ENCODE measurements at places on chromosomes 16 and 17.

DNA sequence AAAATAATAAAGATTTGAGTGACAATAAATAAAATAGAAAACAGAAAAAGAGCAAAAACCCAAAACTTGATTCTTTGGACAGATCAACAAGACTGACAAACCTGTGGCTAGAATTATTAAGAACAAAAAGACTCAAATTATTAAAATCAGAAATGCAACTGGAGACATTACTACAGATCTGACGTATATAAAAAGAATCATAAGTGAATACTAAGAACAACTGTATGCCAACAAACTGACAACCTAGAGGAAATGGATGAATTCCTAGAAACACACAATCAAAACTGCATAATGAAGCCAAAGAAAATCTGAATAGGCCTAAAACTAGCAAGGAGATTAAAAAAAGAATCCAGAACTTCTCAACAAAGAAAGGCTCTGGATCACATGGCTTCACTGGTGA is 47.4 kb downstream of the NETO2 start:
- no peak for DNase-seq

DNA sequence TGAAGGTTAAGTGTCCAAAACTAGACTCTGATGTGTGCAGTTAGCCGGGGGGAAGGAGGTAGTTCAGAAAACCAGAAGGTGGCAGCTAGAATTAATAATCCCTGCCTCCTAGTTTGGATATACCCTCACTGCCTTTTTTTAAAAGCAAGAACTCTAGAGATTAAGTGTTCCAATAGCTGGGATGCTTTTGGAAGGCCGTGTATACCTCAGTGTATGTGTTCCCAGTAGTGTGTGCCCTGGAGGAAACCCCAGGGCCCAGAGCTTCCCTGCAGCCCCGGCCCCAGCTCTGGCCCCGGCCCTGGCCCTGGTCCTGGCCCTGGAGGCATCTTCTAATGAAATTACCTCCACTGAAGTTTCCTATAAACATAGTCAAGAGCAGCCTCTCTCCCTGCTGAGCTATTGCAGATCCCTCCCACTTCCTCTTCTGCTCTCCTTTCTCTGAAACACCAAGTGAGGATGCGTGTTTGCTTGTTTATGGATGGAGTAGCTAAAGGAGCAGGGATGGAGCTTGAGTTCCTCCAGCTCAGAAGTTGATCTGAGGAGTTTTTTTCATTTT is 130.7 kb downstream of the PRKCA start:
- DNase-seq = no peak

DNA sequence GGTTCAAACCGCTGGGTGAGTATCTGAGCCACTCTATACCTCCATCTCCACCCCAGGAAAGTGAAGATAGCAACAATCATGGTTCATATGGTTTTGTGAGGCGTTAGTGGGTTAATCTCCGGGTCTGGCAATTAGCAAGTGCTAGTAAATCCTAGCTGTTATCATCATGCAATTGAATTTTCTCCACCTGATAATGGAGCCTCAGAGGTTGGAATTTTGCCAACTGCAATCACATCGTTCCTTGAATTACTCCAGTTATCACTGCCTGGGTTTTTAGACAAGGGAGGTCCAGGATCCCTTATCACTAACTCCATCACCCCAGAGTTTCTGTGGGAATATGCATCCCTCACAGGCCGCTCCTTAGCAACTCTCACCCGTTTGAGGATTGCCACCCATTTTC is 311.5 kb downstream of the RBFOX1 start:
- no peak for DNase-seq

- no peak for DNase-seq
These were observed 1.0 kb downstream of the FOXJ1 start for GRCh38 chr17:76139801-76140660.

GRCh38 chr16:78407191-78407590 is 307.7 kb downstream of the WWOX start:
- DNase-seq = no peak

DNA sequence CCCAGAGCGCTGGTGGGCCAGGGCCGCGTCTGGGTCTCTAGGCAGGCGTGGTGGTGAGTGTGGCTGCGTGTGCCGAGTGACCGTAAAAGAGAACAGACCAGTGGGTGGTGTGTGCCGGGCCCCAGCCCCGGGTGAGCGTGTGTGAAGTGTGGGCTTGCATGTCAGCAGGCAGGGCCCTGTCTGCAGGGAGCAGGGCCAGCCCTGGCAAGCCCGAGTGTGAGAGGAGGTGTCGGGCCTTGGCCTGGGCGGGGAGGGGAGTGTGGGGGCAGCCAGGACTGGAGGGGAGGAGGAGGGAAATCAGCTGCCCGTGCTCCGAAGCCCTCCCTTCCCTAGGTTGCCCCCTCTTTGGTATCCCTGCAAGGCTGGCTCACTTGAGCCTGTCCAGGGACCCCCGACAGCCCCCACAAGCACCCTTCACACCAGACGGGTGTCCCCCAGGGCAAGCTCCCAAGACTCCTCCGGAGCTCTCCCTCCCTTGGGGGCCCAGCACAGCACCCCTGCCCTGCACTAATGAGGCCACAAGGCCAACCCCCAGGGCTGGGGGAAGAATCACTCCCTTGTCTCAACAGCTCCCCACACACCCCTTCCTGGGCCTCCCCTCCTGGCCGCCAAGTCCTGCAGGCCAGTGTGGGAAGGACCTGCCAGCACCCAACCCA is 1.9 kb downstream of the USH1G start:
- no peak for DNase-seq

GRCh38 chr16:2223942-2224486 is 623 bp downstream of the E4F1 start:
- peak; percentile 61 for DNase-seq

- DNase-seq = no peak
These were observed 32.3 kb downstream of the SLC7A5 start for GRCh38 chr16:87836844-87837581.

DNA sequence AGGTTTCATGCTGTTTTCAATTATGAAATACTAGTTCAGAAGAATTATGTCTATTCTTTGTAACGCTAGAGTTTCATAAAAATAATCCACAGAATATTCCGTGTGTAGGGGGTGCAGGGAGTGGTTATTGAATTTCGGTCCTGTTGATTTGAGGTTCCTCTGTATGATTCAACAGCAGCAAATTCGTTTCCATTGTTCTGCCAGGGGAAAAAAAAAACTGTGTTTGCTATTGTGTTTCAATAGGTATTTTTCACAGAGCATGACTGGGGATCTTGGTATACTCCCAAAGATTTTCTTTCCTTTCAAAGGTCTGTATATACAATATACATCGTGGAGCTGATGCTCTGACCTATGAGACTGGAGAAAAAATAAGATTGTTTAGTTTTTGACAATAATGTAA is 15.8 kb downstream of the SHISA9 start:
- DNase-seq = no peak

- DNase-seq = peak; percentile 15
These were observed 76.0 kb downstream of the ABCC1 start for GRCh38 chr16:16025214-16025968.

DNA sequence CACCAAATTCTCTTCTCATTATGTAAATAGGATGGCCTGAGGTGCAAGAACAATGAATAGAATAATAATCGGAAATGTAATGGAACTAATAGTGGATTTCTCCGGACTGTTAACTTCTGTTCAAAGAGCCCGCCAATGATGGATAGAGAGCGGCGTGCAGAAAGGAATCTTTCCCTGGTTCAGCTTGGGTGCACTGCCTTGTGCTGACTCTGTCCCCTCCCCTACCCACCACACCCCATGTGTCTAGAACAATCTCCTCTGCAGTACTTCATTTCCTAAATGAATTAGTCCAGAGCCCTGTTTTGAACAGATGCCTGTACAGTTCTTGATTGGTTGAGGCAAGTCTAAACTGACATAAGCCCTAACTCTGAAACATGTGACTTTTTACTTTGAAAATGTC is 125.4 kb downstream of the CDH13 start:
- DNase-seq = peak; percentile 3

DNA sequence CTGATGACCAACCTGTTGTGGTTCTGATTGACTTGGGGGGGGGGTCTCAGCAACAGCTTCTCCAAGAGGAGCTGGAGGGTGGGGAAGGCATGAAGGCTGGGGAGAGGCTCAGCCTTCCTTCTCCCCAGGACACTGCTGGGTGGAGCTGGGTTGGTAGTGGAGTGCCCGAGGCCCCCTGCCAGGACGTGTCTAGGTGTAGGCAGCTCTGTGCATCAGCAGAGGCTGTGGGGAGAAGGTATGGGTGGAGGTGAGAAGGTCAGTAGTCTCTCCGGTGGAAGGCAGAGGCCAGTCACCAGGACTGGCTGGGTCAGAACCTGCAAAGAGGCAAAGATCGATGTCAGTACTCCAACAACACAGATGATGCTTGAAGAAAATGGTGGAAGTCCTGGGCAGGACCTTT is 3.9 kb downstream of the CHAD start:
- no peak for DNase-seq

GRCh38 chr17:74126179-74126900 is 77.1 kb upstream of the RPL38 start:
- DNase-seq = no peak

- no peak for DNase-seq
These were observed 1542.6 kb upstream of the CDH8 start for GRCh38 chr16:63578791-63579190.

- peak; percentile 59 for DNase-seq
These were observed 48.5 kb downstream of the RAI1 start for GRCh38 chr17:17729620-17730249.

DNA sequence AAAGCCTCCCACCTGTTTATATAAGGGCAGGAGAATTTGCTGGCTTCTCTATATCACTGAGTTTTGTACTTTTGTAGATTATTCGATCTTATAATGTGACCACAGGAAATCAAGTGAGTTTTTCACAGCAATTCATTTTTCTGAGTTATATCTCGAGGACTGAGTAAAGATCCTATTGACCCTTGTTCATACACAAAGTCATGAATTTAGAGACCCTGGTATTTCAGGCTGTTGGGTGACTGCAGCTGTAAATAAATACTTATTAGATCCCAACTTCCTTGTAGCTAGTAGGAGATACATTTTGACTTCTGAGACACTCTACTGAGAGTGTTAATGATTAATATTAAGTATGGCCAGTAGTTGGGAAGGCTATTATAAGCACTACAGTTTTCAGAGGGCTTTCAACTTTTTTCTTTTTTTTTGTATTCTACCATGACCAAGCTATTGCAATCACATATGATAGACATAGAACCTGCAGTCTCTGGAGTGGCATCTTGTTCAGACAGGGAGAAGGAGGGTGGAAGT is 3.2 kb upstream of the KRT20 start:
- peak; percentile 59 for DNase-seq

GRCh38 chr16:23296994-23297393 is 5.1 kb upstream of the SCNN1B start:
- DNase-seq = no peak

DNA sequence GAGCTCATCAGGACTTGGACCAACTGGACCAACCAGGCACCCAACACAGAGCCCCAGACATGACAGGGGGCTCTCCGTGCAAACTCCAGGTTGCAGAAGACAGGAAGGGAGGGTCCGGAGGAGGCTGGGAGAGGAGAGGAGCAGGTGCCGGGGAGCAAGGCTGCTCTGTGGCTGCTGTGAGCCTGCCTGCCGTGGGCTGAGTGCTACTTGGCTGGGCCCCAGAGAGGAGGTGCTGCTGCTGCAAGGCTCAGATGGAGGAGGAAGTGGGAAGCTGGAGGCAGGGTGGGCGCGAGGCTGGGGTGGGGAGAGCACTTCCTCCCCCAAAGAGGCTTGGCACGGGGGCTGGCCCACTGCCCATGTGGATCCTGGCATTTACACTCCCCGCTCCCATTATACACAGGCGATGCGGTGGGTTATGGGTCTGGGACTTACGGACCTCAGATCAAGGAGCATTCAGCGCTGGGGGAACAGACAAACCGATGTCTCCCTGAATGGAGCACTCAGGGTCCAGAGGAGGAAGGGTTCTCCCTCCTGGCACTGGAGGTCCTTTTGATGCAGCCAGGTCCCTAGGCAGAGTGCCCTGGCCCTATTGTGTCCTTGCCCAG is 15.9 kb downstream of the EPOP start:
- no peak for DNase-seq

DNA sequence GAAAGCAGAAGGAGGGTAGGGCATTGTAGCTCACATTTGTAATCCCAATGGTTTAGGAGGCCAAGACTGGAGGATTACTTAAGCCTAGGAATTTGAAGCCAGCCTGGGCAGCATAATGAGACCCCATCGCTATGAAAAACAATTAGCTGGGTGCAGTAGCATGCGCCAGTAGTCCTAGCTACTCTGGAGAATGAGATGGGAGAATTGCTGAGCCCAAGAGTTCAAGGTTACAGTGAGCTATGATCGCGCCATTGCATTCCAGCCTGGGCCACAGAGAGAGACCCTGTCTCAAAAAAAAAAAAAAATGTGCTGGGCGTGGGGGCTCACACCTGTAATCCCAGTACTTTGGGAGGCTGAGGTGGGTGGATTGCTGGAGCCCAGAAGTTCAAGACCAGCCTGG is 5.0 kb downstream of the ATF7IP2 start:
- DNase-seq = no peak

GRCh38 chr17:65498816-65499215 is 62.6 kb downstream of the AXIN2 start:
- no peak for DNase-seq

GRCh38 chr17:35545150-35545549 is 7.7 kb upstream of the SLFN12L start:
- no peak for DNase-seq

Measured in kidney tubule cell (primary cell).